Activated CD4-positive, alpha-beta T cell treated with anti-CD3 and anti-CD28 coated beads, Interleukin-2, amount 10 ng/mL, durations not matched to agents 7 days and 5 days (primary cell): ENCODE measurements at places on chromosomes 2 and 18.

DNA sequence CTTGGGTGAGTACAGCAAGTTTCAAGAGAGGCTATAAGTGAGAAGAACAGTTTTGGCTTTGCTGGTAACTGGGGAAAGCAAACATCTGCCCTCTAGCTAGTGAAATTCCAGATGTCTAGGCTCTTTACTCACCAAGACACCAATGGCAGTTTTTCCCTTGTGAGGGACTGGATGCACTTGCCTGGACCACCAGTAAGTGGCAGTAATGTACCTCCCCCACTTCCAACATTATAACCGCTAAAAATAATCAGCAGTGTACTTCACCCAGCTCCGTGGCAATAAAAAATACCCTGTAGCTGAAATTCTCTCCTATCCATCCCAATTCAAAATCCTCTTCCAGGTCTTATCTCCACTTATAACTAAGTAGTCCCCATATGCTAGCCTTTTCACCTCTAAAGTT, 383.9 kb downstream of the ARHGAP15 start:
- peak; percentile 16 for DNase-seq

GRCh38 chr18:73381016-73381698, 513.4 kb upstream of the NETO1 start:
- no peak for DNase-seq

DNA sequence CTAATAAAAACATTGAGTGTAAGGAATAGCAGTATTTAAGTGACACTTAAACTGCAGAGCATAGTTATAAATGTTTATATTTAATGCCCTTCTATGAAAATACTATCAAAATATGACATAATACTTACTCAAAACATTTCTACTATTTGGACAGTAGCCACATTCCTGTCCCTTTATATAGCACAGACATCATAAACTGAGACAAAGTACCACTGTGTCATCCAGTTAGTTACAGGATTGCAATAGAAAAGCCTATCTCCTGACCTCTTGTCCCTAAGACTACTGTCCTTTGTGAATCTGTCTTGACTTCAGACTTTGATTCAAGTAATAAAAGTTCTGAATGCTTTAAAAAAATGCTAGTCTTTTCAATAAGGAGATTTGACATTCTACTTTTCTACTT, 1528.5 kb upstream of the NXPH2 start:
- DNase-seq, result no peak

DNA sequence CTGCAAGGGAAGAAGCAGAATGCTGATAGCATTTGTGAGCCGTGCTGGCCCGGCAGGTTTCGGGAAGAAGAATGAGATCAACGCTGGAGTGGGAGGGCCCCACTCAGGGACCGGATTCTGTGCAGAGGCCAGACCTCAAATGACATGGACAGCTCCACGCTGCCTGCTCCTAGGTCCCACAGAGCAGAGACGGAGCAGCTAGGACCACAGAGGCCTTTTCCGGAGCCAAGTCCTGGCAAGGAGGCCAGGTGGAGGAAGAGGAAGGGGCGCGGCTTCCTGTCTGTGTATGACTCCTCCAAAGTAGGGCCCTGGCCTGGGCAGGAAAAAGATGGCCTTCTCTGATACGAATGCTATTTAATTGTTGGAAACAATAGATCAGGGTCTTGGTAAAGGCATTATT, 139.9 kb downstream of the LRRC30 start:
- DNase-seq, result peak; percentile 6

- DNase-seq, result no peak
Measured at GRCh38 chr2:107008843-107009242, 122.9 kb upstream of the ST6GAL2 start.

GRCh38 chr2:179837408-179837807, 24.0 kb downstream of the ZNF385B start:
- DNase-seq, result no peak

DNA sequence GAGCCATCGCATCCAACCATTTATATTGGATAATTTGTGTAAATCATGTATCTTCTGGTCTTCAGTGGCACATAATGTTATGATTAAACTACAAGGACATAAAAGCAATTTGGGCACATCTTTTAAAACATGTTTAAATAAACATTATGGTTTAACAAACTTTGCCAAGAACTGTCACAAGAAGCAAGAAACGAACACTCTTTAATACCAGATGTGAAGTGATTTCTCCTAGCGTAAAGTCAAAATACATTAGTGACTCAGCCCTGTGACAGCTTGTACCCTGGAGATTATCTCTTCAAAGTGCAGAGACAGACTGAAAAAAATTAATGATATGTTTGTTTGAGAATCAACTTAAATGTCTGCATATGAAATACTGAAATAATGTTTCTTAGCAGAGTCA, 39.9 kb downstream of the DSEL start:
- DNase-seq, result no peak

GRCh38 chr18:75209951-75210258, 692 bp upstream of the TSHZ1 start:
- peak; percentile 28 for DNase-seq

DNA sequence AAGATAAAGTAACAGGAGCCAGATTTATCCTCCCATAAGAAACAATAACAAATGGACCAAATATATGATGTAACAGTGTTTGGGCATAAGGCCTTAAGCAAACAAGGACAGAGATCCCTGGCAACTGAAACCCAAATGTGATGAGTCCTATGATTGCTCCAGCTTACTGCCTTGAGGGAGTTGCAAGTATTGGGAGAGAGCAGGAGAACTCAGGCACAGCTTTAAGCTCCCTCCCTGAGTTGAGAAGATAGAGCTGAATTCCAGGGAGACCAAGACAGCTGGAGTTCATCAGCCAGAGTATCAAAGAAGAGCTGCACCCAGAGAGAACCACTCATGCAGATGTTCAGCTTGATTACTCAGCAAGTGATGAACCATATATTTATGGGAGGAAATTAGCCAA, 814.5 kb upstream of the RAB6C start:
- DNase-seq, result no peak

DNA sequence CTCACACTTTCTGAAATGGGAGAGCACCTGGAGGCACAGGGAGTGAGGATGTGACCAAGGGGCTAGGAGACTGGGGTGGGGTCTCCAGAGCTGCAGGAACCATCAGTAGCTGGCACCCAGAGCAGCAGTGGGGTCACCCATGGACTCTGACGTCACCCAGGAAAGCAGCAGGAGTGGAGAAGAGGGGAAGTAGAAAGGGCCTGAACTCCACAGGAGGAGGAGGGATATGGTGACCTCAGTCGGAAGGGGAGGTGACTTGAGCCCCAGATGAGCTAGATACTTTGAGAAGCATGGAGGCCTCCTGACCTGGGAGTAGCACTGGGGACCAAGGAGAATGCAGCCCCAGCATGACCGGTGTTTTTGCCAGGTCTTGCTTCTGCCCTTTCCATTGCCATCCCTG, 8.8 kb downstream of the NMUR1 start:
- DNase-seq, result no peak

DNA sequence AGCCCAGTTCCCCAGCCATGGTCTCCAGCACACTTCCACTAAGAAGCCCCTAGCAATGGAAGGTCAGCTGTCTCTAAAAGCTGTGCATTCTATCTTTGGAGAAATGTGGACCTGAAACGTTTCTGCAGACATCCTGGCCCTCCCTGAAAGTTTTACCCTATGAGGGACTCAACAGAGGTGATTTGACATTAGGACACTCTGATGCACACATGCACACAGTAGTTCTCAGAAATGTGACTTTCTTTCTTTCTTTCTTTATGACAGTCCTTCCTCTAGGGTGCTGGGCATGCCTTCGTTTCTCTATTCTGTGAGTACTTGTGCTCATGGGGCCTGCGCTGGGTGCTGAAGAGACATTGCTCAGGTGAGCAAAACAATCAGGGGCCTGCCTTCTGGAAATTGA, 857.3 kb downstream of the RNF144A start:
- no peak for DNase-seq

DNA sequence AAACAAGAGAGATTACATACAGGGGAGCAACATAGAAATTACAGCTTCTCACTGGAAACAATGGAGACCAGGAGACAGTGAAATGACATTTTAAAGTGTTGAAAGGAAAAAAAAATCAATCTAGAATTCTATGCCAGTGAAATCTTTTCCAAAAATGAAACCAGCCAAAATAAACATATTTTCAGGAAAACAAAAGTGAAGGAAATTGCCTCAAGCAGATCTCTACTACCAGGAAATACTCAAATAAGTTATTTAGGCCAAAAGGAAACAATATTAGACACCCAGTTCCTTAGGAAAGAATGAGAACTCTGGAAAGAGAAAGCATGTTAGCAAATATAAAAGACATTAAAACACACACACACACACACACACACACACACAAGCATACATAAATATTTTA, 339.9 kb upstream of the NCKAP5 start:
- DNase-seq, result no peak

DNA sequence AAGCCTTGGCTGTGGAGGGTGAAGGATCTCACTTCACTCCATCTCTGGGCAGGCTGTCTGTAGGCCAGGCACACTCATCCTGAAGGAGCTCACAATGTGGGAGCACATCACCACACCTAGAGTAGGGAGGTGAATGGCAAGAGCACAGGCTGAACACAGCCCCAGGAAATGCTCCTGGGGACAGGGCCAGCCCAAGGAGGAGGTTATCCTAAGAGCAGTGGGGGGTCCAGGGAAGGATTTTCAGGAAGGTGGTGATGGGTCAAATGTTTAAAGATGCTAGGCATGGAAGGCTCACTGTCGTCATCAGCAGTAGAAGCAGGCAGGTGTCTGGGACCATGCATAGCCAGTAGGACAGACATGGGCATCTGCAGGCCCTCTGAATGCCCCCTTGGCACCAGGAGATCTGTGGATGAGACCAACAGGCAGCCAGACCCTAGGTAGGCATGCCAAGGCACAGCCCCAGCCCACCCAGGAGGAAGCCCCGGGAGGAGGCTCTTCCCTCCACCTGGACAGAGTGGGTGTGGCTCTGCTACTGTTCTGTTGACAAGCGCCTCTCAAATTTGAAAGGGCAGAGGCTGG, 91.7 kb upstream of the RAB6C start:
- no peak for DNase-seq

DNA sequence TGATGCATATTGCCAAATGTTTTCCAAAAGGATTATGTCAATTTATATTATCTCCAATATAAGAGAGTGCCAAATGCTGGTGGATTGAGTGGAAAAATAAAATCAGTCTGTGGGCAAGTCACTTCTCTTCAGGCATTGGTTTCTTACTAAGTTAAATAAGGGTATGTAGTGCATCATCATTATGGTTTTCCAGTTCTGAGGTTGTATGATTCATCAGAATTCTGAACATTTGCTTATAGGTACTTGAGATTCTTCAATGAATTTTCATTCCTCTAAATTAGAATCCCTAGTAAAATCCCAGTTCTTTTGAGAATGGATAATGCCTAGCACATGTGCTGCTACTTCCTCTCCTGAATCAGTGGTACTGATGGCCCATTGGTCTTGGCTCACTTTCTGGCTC, 188.9 kb upstream of the OSR1 start:
- DNase-seq, result no peak

- no peak for DNase-seq
Measured at GRCh38 chr2:211835695-211836094, 702.9 kb downstream of the ERBB4 start.

GRCh38 chr2:126482582-126483464, 173.1 kb upstream of the GYPC start:
- peak; percentile 20 for DNase-seq

GRCh38 chr2:201513271-201513670, 61.7 kb downstream of the STRADB start:
- no peak for DNase-seq

- DNase-seq, result no peak
Measured at GRCh38 chr2:113284476-113284875, 5.8 kb upstream of the PAX8 start.

DNA sequence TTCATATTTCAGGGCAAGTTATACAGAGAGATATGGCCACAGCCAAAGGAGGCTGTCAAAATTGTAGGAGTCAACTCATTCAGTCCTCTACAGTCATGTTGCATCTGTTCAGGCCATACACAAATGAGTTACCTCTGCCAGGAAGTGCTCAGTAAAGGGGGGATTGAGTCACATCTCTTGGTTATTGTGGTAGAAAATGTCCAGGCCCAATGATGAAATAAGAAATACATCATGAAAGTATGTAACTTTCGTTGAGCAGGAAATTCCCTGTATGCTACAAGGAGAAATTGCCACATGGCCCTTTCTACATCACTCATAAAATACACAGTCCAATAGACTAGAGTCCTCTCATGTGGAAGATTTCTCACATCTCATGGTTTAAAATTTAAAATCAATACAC, 103.9 kb upstream of the COL3A1 start:
- DNase-seq, result no peak

DNA sequence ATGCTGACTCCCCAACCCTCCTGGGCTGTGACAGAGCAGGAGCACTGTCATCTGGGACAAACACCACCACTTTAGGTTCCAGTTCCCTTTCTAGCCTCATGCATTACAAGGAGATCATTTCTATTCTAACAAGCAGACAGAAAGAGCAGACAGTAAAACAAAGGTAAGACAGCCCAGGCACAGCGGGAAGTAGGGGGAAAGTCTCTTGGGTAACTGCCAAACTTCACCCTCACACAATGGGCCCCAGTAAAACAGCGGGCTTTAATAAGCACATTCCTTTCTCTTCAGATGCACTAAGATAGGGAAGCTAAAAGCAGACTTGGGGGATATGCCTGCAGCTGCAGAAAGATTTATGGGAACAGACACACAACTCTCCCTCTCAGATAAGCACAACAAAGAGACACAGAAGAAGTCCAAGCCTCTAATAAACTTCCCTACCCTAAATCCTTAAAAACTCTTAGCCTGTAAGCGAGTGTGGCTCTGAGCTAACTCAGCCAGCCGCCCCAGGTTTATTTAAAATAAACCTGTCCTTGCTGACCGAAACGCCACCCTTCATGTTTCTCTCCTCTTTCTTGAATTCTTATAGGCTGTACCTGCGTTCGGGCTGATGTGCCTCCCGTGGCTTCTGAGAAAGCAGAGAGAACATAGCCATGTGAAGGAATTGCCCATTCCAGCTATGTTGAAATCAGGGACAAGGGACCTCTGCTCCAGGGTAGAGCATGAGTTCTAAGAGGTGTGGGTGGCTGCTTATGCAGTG, 726.8 kb upstream of the DDX18 start:
- DNase-seq, result no peak

DNA sequence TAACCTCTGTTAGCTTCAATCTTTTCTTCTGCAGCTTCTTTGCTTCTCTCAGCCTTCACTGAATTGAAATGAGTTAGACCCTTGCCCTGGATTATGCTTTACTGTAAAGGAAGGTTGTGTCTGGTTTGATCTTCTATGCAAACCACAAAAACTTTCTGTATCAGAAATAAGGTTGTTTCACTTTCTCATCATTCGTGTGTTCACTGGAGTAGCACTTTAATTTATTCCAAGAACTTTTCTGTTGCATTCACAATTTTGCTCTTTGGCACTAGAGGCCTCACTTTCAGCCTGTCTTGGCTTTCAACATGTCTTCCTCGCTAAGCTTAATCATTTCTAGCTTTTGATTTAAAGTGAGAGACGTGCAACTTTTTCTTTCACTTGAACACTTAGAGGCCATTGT, 365.3 kb downstream of the TDRD15 start:
- no peak for DNase-seq
